ENCODE measurements at places on chromosomes 11 and 22. TPM values are rescaled to one million over a fixed set of nuclear protein-coding genes. Genes with fewer than 3 reads are reported as not detected.

Gene GPHA2
- polyA plus RNA-seq: not detected

Gene OR4C16
- not detected for polyA plus RNA-seq

Gene PDGFD
- polyA plus RNA-seq: 1.3 TPM

Gene MCAT
- polyA plus RNA-seq: 12.1 TPM

Gene RASGRP2
- polyA plus RNA-seq: 5.2 TPM

Gene C1QTNF6
- 7.4 TPM for polyA plus RNA-seq

Gene OR51B5
- not detected for polyA plus RNA-seq

Gene OR52H1
- not detected for polyA plus RNA-seq

Gene MUC5AC
- polyA plus RNA-seq: not detected

Gene KRTAP5-9
- not detected for polyA plus RNA-seq

Gene SYCE3
- polyA plus RNA-seq: 0.30 TPM

Gene SYTL2
- polyA plus RNA-seq: 148 TPM

Gene OR6X1
- not detected for polyA plus RNA-seq

Gene CDK2AP2
- polyA plus RNA-seq: 30.9 TPM

Gene ACTN3
- not detected for polyA plus RNA-seq

Gene TCN1
- polyA plus RNA-seq: not detected

Gene OR10D3
- not detected for polyA plus RNA-seq

Gene TUB
- polyA plus RNA-seq: 10.4 TPM

Gene OR4C46
- not detected for polyA plus RNA-seq

Gene CTR9
- polyA plus RNA-seq: 22.8 TPM

Gene C22orf42
- not detected for polyA plus RNA-seq

Gene VSIG10L2
- polyA plus RNA-seq: not detected

Gene TSGA10IP
- polyA plus RNA-seq: not detected

Gene APOA4
- polyA plus RNA-seq: not detected

Gene EXT2
- polyA plus RNA-seq: 114 TPM

Gene CDC45
- polyA plus RNA-seq: 30.4 TPM

Gene AHNAK
- polyA plus RNA-seq: 220 TPM

Gene FAM227A
- 0.69 TPM for polyA plus RNA-seq

Gene HBG1
- polyA plus RNA-seq: 0.41 TPM

Gene TMEM45B
- polyA plus RNA-seq: not detected

Gene LMO2
- 0.15 TPM for polyA plus RNA-seq

Gene KCTD17
- polyA plus RNA-seq: 19.2 TPM

Gene NRIP3
- polyA plus RNA-seq: 11.7 TPM

Gene OR4D10
- not detected for polyA plus RNA-seq

Gene TRAF6
- 7.5 TPM for polyA plus RNA-seq

Gene OR51F2
- polyA plus RNA-seq: not detected

Gene KCNQ1
- polyA plus RNA-seq: not detected

Gene CRYBA4
- polyA plus RNA-seq: not detected

Gene MMP8
- polyA plus RNA-seq: 0.18 TPM

Gene OR52A1
- polyA plus RNA-seq: not detected

Gene NFAM1
- polyA plus RNA-seq: not detected

Gene LRP4
- polyA plus RNA-seq: 2.9 TPM

Gene LSP1
- polyA plus RNA-seq: 1.3 TPM

Data from fibroblast of lung (primary cell).